ENCODE measurements at places on chromosomes 12 and 14.

- DNase-seq: no peak
Measured at GRCh38 chr12:11347810-11348209, 37.6 kb upstream of the PRB4 start.

DNA sequence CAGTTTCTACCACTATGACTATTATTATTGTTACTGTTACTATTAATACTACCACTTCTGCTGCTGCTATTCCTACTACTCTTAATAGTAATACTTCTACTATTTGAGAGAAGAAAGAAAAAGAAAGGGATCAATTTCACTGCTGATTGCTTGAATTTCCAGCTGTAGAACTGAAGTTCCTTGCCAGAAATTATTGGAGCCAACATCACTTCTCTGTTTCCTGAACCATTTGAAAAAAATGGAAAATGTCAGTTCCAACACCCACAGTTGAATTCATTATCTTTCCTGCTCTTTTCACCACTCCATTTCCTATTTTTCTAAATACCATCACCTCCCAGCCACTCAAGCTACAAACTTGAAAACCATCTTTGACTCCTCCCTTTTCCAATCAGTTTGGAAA lies 54.1 kb upstream of the PIK3C2G start:
- no peak for DNase-seq

DNA sequence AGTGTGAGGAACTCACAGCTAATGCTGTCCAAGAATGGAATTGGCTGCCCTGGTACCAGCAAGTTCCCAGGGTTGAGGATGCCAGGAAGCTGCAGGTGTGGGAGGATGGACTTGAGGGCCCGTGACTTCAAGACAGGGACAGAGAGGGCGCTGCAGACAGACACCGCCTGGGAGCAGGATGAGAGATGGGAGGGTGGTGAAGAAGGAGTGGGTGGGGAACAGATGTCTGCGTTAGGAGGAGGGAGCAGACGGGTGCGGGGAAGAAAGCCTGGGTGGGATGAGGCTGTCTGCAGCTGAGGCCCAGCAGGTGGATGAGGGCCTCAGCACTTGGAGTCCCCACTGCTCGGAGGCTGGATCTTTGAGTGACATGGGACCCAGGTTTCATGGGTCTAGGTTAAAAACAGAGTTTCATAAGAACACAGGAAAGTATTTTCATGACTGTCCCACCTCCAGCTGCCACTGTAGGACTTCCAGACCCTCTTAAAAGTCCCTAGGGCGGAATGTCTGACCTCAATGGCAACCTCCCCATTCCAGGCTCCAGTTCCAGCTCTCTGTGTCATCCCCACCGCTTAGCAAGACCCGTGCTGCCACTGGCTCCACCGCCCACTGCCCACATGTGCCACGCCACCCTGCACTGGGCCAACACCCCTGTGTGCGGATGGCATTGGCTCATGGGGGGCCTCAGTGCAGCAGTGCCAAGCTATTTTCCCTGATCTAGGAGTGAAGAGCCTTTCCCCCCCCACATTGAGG lies 70.3 kb upstream of the SCN8A start:
- DNase-seq: no peak

- peak; percentile 99 for DNase-seq
Measured at GRCh38 chr12:124497658-124498057, 69.8 kb downstream of the NCOR2 start.

DNA sequence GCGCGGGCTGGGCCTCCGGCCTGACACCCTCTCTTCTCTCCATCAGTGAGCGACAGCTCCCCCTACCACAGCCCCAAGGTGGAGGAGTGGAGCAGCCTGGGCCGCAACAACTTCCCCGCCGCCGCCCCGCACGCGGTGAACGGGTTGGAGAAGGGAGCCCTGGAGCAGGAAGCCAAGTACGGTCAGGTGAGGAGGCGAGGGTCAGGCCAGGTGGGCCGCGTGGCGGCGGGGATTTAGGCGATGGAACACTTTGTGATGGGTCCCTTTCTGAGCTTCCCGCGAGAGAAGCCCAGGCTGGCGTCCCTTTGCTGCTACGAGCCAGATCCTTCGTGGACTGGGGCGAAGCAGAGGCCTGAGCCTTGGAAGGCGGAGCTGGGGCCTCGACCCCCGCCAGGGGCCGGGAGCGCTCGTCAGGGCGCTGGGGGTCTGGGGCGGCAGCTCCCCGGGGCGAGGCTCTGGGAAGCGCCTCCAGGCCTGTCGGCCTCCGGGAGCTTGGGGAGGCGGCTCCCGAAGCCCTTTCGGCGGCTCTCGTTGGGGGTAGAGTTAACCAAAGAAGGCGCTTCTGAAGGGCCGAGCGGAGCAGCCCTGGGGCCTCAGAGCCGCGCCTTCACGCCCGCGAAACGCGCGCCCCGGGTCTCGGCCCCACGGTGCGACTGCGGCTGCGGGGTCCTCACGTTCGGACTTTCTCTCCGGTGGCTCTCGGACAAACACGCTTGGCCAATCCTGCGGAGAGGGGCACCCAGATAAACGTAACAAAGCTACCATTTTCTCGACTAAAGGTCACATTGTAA lies 5.0 kb downstream of the PAX9 start:
- no peak for DNase-seq

DNA sequence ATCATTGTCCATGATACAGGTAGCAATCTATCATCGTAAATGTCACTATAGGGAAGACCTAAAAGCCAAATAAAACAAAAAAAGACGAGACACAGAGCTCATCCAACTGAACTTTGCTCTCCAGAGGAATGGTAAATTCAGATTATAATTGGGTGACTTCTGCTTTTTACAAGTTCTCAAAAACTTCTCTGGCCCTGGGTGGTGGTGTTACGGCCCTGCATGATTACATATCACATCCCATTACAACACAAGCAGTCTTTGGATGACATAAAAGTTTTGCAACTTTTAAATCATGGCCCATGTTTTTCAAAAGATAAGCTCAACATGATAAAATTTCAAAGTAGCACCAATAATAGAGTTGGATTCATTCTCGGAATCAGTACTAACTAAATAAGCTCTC lies 299.6 kb downstream of the DIO2 start:
- no peak for DNase-seq

GRCh38 chr14:75013290-75013689 lies 10.6 kb downstream of the EIF2B2 start:
- DNase-seq: no peak

DNA sequence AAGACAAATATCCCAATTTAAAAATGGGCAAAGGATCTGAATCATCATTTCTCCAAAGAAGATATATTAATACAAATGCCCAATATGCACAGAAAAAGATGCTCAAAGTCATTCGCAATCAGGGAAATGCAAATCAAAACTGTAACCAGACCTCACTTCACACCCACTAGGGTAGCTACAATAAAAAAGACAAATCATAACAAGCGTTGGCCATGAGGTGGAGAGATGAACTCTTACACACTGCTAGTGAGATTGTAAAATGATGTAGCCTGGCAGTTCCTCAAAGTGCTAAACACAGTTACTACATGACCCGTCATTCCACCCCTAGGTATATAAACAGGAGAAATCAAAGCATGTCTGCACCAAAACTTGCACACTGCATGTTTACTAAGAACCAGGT lies 30.4 kb downstream of the CDC42BPB start:
- DNase-seq: no peak

- no peak for DNase-seq
Measured at GRCh38 chr12:50745861-50746260, 18.0 kb upstream of the ATF1 start.

- no peak for DNase-seq
Measured at GRCh38 chr14:90717916-90718315, 98.3 kb downstream of the TTC7B start.

GRCh38 chr12:46343118-46343852 lies 29.3 kb downstream of the SLC38A2 start:
- no peak for DNase-seq

DNA sequence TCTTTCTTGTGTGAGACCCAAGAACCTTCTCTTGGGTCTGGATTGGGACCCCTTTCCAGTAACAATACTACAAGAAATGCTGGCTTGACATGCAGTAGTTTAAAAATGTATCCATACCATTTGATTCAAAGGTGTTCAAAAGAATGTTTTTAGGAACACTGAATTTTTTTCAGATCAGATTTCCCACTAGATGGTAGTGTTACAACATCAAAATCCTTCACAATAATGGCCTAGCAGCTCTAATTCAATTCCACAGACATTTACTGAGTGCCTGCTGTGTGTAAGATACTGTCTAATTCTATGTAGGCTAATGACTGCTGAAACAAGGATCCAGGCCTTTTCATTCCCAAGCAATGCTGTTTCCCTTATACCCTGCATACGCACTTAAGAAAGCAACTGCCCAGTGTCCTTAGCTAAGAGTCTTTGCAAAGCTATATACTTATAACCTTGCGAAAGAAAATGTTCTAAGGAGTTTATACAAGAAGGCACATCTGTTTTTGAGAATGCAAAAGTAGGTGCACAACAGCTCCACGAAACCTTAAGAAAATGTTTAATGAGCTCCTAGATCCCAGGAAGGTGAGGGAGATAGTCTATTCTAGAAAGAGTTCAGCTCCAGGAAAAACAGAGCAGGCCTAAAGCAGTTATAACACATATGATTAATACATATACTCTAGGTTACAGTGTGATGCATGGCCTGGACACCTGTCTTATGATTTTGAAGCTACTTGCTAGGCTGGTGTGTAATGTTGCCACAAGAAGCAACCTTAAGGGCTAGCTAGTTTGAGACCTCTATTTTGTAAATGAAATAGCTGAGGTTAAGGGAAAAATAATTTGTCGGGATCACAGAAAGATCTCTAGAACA lies 50.9 kb upstream of the PKP2 start:
- DNase-seq: no peak

DNA sequence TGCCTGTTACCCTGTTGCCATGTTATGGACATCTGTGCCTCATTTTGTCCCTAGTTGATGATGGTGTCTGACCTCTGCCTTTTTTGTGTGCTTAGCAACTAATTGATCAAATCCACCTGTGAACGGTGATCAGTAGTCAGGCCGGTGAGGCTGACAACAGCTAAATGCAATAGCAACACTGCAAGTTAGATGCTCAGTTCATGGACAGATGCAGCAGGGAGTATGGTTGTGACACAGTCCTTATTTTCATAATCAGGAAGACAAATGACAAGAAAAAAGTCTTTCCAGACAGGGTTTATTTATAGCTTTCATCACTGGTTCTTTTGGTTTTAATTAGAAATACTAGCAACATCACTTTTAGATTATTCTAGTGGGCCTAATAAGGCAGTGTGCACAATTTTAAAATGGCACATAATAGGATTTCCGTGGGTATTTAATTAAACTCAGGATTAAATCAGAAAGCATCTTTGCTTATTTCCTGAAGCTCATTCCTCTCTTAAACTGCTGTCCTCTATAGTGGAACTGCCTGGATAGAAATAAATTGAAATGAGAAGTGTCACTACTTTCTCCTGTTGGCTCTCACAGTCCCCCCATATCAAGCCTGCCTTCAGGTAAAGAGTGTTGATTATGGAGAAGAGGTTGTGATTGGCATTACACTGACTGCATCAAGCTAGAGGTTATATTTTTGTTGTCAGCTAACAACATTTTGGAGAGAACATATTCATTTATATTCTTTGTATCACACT lies 281.1 kb upstream of the NAV3 start:
- DNase-seq: no peak

DNA sequence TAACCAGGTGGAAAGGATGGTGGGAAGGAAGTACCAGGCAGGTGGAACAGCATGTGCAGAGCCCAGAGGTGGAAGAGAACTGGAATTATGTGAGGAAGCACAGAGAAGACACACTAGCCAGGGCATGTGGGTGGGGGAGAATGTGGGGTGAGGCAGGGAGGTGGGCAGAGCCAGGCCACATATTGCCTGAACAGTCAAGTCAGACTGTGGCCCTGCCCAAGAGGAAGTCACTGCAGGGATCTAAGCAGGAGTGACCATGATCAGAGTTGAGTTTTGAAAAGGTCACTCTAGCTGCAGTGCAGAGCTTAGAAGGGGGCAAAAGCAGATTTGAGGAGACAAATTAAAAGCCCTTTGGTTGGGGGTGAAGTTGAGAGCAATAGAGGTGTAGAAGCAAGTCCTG lies 114.0 kb upstream of the SLC38A2 start:
- DNase-seq: no peak

- DNase-seq: no peak
Measured at GRCh38 chr12:130462558-130463274, 125.0 kb downstream of the PIWIL1 start.

DNA sequence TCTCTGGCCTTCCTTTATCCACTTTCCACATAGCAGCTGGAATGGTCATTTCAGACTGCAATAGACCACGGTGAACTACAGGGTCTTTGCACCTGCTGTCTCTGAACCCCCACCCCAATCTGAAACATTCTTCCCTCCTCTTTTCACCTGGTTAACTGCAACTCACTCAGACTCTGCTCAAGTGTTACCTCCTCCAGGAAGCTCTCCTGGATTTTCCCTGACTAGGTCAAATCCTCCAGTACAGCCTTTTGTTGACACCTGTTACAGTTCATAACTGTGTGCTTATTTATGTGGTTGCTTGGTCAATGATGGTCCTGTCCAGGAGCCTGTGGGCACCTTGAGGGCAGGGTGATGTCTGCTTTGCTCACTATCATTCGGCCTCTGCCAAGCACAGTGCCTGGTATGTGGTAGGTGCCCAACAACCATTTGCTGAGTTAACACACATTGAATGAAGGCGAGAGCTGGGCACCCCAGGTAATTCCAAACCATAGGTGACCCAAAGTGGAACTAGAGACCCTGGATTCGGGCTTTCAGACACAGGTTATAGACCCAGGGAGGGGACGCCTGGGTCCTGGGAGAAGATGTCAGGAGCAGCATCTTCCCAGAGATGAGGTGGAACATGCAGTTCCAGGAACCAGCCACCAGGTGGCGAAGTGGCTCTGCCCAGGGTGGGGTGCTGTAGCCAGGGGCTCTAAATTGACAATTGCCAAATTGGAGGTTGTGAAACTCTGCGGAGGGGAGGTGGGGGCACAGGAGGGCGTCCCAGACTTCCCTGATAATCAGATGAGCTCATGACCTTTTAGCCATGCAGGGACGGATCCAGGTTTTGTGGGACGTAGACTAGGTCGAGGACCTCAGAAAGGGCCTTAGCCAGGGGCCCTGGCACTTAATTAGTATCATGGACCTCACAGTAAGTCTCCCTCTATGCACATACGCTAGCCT lies 28.1 kb downstream of the TRPV4 start:
- DNase-seq: peak; percentile 87

GRCh38 chr12:98578821-98579220 lies 14.7 kb upstream of the SLC25A3 start:
- no peak for DNase-seq

- DNase-seq: no peak
Measured at GRCh38 chr14:52348776-52349175, 34.7 kb downstream of the PTGER2 start.

All from hepatic stellate cell (primary cell).